ENCODE measurements at places on chromosomes 16 and 17.

DNA sequence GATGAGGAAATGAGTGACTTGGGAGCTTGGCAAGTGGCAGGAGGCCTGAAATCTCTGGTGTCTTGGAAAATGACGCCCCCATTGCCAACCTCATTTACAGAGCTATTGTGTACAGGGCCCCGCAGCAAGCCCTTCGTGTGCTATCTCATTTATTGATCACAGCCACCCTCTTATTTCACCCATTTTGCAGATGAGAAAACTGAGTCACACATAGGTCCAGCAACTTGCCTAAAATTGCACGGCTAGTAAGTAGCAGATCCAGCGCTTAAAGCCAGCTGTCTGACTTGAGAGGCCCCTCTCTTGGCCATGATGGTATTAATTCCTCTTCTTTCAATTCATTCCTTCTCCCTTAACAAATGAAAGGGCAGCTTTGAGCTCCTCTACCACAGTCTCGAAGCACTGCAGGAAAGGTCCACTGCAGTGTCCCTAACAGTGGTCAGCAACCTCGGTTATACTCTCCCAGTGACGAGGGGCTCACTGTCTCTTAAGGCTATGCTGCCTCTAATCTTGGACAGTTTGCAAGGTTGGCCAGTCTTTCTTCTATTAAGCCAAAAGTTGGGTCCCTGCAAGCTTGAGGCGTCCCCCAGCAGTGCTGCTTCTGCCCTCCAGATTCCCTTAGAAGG is 162.2 kb downstream of the COPRS start:
- no peak for DNase-seq

DNA sequence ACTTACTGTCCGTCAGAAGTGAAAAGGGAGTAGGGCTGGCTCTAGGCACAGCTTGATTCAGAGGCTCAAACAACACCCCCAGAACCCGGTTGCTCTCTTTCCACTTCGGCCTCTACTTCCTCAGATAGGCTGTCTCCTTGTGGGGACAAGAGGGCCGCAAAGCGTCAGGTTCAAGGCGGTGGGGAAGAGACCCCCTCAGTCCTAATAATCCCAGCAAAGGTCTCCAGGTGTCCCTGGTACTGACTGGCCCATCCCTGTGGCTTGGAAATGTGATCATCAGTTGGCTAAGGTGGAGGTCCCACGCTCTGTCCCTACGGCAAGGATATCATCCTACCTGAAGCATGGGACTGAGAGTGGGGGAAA is 26.0 kb downstream of the NGFR start:
- no peak for DNase-seq

DNA sequence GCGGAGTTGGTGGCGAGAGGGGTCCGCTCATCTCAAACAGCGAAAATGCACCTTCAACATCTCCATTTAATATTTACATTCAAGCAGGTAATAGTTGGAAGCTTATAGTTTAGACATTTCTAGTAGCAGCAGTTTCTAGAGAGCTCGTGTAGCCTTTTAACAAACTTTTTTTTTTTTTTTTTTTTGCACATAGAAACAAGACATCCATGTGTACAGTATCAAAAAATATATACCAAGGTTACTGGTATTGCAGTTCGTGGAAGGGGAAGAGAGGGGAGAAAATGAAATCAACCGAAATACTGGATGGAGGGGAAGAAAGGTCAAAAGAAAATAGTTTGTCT is 6.2 kb downstream of the CBX4 start:
- no peak for DNase-seq

DNA sequence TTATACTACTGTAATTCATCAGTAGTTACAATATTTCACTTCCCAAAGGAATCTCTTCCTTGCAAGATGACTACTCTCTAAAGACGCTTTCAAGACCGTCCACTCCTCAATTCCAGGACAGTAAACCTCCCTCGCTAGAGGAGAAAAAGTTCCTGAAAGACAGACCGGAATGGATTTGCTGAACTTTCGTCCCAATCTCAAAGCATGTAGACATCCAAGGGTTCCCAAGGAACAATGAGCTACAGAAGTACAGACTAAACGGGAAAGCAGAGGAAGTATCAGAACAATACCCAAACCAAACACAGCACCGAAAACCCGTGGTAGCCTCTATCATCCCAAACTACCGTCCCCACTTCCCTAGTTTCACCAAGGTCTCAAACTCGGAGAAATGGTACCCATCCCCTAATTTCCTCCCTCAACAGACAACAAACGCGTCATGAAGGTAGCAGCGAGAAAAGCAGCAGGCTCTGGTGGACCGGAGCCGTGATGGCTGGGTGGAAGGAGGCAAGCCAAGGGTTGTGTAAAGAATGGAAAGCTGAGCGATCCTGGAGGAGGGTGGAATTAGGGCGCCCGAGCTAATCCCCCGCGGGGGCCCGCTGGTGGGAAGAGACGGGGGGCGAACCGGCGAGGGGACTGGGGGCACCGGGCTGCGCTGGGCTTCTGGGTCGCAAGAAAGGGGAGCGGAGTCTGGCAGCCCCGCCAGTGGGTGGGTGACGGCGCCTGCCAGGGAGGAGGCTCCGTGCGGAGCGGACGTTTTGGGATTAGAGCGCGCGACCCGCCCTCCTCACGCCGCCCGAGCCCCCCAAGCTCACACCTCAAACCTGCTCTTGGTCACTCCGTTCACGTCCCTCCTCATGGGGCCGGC is 647 bp downstream of the FBXL20 start:
- peak; percentile 10 for DNase-seq

- no peak for DNase-seq
Observed at GRCh38 chr17:76252040-76252954, 12.0 kb upstream of the RNF157 start.

GRCh38 chr17:34711646-34712045 is 132.3 kb downstream of the TMEM132E start:
- DNase-seq = no peak

DNA sequence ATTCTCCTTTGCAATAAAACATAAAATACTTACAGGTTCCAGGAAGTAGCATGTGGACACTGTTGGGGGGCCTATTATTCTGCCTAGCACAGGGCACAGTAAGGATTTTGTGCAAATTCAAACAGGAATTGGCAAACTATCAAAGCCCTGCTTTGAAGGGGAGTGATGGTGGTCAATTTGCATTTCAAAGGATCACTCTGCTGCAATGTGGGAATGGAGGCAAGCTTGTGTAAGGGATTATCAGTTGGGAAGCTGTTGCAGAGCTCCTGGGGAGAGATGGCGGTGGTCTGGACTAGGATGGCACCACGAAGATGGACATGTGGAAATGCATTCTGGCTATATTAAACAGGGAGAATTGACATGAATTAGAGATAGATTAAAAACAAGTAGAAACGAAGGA is 990.7 kb upstream of the RBFOX1 start:
- no peak for DNase-seq

DNA sequence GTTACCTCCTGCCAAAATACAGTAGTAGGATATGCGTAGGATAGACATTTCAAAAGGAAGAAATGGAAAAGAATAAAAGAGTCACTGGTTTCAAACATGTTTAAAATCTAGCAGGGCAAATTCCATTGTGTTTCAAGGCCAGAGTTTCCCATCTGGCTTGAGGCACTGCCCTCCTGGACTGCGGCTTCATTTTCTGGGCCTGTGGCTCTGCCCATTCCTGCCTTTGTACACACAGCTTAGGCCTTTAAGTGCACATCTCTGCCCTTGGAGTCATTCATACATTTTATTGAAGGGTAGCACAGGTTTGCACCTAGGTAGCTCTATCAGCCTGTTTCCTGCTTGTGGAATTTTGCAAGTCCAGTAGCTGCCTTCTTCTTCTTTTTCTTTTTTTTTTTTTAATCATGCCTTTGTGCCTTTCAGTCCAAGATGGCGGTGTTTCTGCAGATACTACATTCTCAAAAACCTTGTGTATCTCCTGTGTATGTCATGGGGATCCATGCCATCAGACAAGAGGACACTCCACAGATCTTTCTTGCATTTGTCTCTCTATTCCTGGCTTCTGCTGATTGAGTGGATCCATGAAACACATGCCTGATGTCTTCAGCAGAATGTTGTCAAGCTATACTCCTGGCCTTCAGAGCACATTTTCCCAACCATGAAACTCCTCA is 282.9 kb downstream of the BCAS3 start:
- no peak for DNase-seq

- DNase-seq = no peak
Observed at GRCh38 chr16:31400191-31400590, 7.1 kb downstream of the ITGAD start.

DNA sequence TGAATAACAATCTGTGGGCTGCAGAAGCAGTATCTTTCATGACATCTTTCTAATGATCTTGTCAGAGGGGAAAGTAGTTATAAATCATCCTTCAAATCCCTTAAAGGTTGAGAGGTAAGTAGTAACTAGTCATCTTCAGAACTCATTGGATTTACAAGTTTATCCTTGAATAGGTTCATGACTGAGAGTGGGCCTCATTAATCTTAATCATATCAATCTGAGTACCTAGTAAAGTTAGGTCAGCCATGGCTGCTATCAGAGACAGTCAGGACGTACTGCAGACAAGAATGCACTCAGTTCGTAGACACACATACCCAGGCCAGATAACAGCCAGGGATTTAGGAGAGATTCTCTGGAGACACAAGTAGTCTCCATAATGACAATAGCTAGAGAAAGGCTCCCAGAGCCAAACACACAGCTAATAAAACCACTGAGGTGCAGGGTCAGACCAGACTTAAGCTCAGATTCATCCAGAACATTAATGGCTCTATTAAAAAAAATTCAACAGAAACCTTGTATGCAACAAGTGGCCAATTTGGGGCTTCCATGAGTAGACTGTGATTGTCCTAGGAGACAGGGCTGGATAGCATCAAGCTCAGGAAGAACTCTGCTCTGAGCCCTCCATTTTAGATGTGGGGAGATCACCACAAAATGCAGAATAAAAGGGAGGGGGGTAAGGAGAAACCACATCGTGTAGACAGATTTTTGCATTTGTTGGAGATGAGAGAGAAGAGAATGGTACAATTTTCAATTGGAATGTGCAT is 65.8 kb downstream of the TBX4 start:
- DNase-seq = no peak

- DNase-seq = no peak
Observed at GRCh38 chr16:51150888-51151320, at the start of gene SALL1. SALL1 (minus strand) TSS chr16:51151270; CDS start chr16:51151241, 29 bp downstream.

DNA sequence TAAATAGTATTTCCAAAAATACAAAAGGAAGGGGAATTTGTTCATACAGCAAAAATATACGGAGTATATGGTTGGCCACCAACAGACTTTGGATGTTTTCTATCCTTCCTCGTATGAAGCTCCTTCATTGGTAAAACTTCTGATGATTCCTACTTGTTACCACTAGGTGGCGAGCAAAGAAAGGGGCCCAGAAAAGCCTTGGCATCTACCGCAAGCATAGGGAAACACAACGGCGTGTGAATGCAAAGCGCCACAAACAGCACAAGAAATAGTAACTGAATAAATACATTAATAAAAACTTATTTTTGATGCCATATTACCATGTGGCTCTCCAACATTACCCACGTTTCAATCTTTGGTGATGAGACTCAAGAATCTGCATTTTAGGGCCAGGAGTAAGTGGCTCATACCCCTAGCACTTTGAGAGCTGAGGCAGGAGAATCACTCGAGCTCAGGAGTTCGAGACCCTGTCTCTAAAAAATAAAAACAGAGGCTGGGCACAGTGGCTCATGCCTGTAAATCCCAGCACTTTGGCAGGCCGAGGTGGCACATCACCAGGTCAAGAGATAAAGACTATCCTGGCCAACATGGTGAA is 34.5 kb downstream of the YWHAE start:
- DNase-seq = peak; percentile 38

DNA sequence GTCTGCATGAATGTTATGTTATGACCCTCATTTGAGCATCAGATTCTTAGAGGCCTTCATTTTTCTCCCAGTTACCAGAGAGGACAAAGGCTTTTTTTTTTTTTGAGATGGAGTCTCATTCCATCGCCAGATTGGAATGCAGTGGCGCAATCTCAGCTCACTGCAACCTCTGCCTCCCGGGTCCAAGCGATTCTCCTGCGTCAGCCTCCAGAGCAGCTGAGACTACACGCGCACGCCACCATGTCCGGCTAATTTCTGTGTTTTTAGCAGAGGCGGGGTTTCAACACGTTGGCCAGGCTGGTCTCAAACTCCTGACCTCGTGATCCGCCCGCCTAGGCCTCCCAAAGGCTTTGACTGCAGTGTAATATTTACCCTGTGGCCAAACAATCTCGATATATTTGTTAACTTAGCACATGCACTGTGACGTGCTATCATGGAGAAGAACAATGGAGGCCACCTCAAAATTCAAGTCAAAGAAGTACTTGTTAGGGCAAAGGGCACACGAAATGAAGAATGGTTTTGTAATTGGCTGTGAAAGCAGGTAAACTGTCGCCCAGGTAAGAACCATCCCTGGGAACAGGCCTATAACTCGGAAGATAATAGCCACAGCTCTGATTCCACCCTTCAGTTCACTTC is 303.4 kb downstream of the SLC39A11 start:
- DNase-seq = no peak

- peak; percentile 88 for DNase-seq
Observed at GRCh38 chr17:81200695-81201580, 21.8 kb downstream of the CEP131 start.

DNA sequence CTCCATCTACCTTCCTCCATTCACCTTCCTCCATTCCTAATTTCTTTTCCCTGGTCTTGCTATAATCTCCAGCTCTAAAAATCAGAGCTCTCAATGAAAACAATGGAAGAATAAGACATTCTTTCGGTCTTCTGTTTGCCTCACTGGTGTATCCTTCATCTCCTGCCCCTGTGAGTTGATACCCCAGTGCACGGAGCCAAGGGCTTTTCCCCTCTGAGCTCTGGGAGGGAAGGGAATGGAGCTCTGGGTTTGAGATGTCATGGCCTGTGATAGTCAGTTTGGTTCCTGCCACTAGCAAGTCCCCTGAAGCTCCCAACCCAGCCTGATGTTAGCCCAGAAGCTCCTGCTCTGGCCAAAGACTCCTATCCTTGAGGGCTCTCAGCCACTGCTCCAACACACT is 36.6 kb upstream of the DNAH9 start:
- DNase-seq = no peak

GRCh38 chr16:50996830-50997186 is 154.3 kb downstream of the SALL1 start:
- DNase-seq = no peak

GRCh38 chr16:4385066-4385788 is 13.6 kb downstream of the VASN start:
- no peak for DNase-seq

DNA sequence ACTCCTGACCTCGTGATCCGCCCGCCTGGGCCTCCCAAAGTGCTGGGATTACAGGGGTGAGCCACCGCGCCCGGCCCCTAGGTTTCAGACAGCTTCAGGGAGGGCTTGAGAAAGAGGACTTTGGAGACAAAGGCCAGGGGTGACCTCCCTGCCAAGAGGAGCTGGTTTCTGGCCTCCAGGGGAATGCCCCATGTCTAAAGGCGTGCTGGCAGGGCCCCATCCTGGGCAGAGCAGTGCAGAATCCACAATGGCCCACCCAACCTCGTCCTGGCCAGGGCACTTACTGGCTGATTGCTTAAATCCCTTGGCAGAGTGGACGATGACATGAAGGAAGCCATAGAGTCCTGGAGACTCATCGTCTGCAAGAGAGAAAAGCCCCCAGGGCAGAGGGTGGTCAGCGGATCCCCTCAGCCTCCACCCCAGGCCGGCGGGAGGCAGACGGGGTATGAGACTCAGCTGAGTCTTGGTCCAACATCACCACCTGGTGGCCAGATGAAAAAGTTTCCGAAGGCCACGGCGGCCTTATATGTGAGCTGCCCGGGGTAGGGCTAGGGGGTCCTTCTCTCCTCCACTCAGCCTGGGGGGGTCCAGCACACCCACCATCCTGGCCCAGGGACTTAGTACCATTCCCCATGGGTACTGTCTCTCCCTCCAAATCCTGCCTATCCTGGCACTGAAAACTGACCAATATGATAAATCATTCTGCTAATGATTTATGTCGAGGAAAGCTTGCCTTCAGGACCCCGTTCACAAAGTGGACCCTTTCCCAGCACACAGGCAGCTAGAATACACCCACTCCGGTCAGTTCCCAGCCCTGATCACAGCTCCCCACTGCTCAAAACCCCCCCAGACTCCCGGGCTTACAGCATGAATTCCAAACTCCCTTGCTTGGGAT is 59.1 kb downstream of the TIMM22 start:
- peak; percentile 79 for DNase-seq
